ENCODE measurements at places on chromosomes 1 and 21.
A peak's percentile ranks its signal among the peaks of the same experiment; 100 is the strongest.

GRCh38 chr1:170365331-170365730 is 166.6 kb upstream of the GORAB start:
- H3K36me3 ChIP-seq, result no peaks in the 10 kb centered on the region
- no peaks in the 10 kb centered on the region for H3K4me1 ChIP-seq
- no peak overlapping the region for H3K27ac ChIP-seq
- H3K27me3 ChIP-seq, result no peaks in the 10 kb centered on the region
- no peak for DNase-seq

- no peak overlapping the region for H3K4me3 ChIP-seq
- H3K27me3 ChIP-seq, result no peaks in the 10 kb centered on the region
- no peak overlapping the region for H3K27ac ChIP-seq
Observed at GRCh38 chr21:37993071-37993470, 76.8 kb upstream of the KCNJ6 start.

DNA sequence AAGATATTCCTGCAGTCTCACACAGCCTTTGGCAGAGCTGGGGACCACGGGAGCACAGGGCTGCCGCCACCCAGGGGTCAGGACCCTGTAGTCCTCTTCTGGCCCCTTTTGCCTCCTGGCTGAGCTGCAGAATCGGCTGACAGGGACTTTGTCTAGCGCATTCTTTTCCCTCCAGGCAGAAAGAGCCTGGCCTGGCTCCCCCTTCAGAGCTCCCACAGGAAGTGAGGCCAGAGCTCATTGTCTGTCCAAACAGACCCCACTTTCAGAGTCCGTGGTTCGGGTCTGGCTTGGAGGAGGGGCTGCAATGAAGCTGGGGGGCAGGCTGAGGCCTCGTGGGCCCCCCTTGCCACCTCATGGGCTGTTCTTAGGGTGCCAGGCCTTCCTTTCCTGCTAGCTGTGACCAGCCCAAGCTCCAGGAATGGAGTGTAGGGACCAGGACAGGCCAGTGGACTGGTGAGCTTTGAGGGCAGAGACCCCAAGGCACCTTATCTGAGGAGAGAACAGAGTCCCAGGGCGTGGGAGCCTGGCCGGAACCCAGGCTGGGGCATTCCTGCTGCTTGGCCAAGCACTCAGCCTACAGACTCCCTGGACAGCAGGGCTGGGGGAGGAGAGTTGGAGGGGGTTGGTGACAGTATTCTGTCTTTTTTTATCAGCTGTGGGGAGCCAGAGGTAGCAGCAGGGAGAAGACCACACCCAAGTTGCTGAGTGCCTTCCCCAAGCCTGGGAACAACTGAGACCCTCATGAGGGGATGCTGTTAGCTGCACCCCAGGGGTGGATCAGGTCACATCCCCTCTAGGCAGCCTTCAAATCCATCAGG is 4.7 kb downstream of the CELSR2 start:
- H3K27ac ChIP-seq, result peak overlapping the region; percentile 64
- no peaks in the 10 kb centered on the region for H3K36me3 ChIP-seq

GRCh38 chr1:64320470-64320869 is 117.0 kb downstream of the UBE2U start:
- no peak overlapping the region for H3K27ac ChIP-seq
- no peaks in the 10 kb centered on the region for H3K36me3 ChIP-seq
- no peaks in the 10 kb centered on the region for H3K4me1 ChIP-seq
- no peak for DNase-seq

DNA sequence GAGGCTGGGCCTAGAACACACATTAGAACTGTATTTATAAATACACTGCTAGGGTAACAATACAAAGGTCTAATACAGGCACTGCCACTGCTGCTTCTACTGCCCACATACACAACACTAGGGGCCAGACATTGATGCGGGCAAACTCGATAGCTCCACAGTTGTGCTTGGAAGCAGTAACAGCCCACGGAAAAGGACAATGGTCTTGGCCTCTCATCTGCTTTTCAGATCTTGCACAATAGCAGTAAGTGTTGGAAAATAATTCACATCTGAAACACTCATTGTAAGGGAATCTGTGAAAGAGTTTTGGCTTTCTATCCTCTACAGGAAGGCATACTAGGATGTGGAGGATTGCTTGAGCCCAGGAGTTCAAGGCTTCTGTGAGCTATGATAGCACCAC is 6.9 kb upstream of the SPOCD1 start:
- no peak overlapping the region for H3K4me3 ChIP-seq
- no peaks in the 10 kb centered on the region for H3K27me3 ChIP-seq
- DNase-seq, result no peak
- no peaks in the 10 kb centered on the region for H3K4me1 ChIP-seq
- no peak overlapping the region for H3K27ac ChIP-seq
- H3K36me3 ChIP-seq, result no peaks in the 10 kb centered on the region

GRCh38 chr1:31796707-31797106 is 19.1 kb downstream of the SPOCD1 start:
- peaks cover 8% of the 10 kb centered on the region for H3K27me3 ChIP-seq
- H3K27ac ChIP-seq, result no peak overlapping the region
- DNase-seq, result no peak

DNA sequence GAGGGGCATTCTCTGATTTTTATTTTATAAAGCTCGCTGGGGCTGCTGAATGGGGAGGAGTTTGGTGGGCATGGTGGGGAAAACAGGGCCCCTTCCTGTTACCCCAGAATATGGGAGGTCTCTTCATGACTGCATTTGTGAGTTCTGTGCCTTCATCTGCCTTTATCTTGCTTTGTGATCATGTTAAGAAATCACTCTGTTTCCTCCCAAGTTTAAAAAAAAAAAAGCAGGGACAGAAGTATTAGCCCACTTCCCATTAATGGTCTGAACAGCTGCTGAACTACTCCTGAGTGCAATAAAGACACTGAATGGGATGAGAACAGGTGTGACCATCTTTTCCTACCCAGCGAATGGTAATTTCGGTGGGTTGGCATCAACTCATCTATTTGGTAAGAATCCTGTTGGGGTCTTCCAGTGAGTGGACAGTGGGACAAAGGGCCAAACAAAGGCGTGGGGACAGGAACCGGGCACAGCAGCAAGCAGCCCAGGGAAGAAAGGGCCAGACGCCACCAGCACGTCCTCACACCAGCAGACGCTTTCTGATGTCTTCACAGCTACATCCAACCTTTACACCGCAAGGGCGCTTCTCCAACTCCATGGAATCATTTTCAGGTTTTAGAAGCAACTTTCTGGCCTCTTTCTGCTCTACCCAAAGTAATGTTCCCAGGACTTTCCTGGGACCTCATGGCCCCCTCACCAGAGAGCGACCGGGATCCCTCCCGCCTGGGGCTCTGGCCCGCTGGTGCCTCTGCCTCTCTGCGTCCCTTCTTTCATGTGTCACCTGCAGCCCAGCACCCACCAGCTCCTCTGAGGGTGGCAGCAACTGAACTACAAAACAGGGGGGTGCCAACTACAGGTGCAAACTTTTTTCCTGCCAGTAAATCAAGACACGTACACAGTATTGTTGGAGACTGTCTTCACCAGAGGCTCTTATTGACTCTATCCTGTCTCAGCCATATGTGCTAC is 160.2 kb downstream of the ADSS2 start:
- no peak for DNase-seq
- H3K4me1 ChIP-seq, result no peaks in the 10 kb centered on the region
- no peaks in the 10 kb centered on the region for H3K36me3 ChIP-seq
- H3K27me3 ChIP-seq, result no peaks in the 10 kb centered on the region
- H3K4me3 ChIP-seq, result no peak overlapping the region

GRCh38 chr1:47590523-47591225 is 152.8 kb downstream of the FOXD2 start:
- peaks cover 10% of the 10 kb centered on the region for H3K4me1 ChIP-seq
- no peaks in the 10 kb centered on the region for H3K36me3 ChIP-seq
- H3K27me3 ChIP-seq, result peaks cover 18% of the 10 kb centered on the region
- no peak overlapping the region for H3K27ac ChIP-seq

- no peaks in the 10 kb centered on the region for H3K36me3 ChIP-seq
- no peak overlapping the region for H3K27ac ChIP-seq
- no peak for DNase-seq
- no peak overlapping the region for H3K4me3 ChIP-seq
Observed at GRCh38 chr1:40945491-40945973, 34.0 kb upstream of the CTPS1 start.

GRCh38 chr1:86508583-86508969 is 38.3 kb upstream of the CLCA4 start:
- H3K4me1 ChIP-seq, result no peaks in the 10 kb centered on the region
- H3K27me3 ChIP-seq, result no peaks in the 10 kb centered on the region

DNA sequence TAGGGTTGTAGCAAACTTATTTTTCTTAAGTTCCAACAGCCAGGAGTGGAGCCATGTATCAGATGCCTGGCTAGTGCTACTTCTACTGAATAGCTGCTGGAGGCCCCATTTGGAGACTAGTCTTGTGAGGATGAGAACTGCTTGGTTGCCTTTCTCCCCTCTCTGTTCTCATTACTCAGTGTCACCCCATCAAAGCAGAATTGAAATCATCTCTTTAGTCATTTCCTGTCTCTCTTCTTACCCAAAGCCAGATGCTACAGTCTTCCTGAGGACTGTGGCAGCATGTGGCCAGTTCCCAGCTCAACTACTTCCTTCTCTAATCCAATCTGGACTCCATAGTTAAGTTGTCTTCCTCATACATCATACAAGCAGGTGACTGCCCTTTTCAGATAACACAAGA is 197.5 kb downstream of the BRINP2 start:
- no peaks in the 10 kb centered on the region for H3K4me1 ChIP-seq
- no peak overlapping the region for H3K4me3 ChIP-seq
- H3K36me3 ChIP-seq, result no peaks in the 10 kb centered on the region
- no peak for DNase-seq
- H3K27ac ChIP-seq, result no peak overlapping the region
- H3K27me3 ChIP-seq, result no peaks in the 10 kb centered on the region

GRCh38 chr1:40530735-40531380 is 579 bp upstream of the ZNF684 start:
- H3K4me1 ChIP-seq, result peaks cover 11% of the 10 kb centered on the region
- DNase-seq, result no peak
- H3K4me3 ChIP-seq, result peak overlapping the region; percentile 76
- H3K36me3 ChIP-seq, result no peaks in the 10 kb centered on the region
- H3K27me3 ChIP-seq, result peaks cover 5% of the 10 kb centered on the region

DNA sequence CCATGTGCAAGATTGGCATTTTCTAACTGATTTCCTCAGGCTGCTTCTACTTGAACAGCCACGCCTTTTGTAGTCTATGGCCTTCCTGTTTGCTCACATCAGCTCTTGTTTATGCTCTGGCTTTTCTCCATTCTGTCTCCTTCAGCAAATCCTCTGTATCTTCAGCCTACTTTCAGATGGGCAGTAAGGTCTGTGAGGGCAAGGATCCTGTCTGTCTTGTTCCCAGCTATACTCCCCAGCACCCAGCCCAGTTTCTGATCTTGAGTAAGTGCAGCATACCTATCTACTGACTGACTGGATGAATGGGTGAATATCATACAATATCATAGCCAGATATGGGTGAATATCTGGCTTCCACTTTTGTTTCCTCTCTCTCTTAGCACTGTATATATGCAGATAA is 438.1 kb downstream of the LMO4 start:
- no peak for DNase-seq
- H3K4me3 ChIP-seq, result no peak overlapping the region
- no peaks in the 10 kb centered on the region for H3K4me1 ChIP-seq
- H3K36me3 ChIP-seq, result no peaks in the 10 kb centered on the region

DNA sequence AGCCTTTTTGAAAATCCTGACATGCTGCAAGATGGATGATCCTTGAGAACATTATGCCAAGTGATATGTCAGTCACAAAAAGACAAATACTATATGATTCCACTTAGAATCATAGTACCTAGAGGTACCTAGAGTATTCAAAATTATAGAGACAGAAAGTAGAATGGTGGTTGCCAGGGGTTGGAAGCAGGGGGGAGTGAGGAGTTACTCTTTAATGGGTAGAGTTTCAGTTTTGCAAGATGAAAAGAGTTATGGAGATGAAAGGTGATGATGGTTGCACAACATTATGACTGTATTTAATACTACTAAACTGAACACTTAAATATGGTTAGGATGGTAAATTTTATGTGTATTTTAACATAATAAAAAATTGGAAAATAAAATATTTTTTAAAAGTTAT is 37.9 kb upstream of the PODN start:
- DNase-seq, result no peak
- H3K4me3 ChIP-seq, result no peak overlapping the region
- peaks cover 11% of the 10 kb centered on the region for H3K36me3 ChIP-seq
- H3K27ac ChIP-seq, result no peak overlapping the region

- no peak overlapping the region for H3K4me3 ChIP-seq
- H3K36me3 ChIP-seq, result peaks cover 21% of the 10 kb centered on the region
- H3K27ac ChIP-seq, result no peak overlapping the region
- no peak for DNase-seq
Observed at GRCh38 chr1:7987528-7987927, 26.0 kb downstream of the PARK7 start.

- no peaks in the 10 kb centered on the region for H3K4me1 ChIP-seq
- no peaks in the 10 kb centered on the region for H3K36me3 ChIP-seq
- no peak overlapping the region for H3K4me3 ChIP-seq
- DNase-seq, result no peak
- H3K27ac ChIP-seq, result no peak overlapping the region
- no peaks in the 10 kb centered on the region for H3K27me3 ChIP-seq
Observed at GRCh38 chr1:89732643-89733222, 88.1 kb upstream of the LRRC8D start.

- peaks cover 25% of the 10 kb centered on the region for H3K36me3 ChIP-seq
- peaks cover 14% of the 10 kb centered on the region for H3K4me1 ChIP-seq
- no peak for DNase-seq
- H3K4me3 ChIP-seq, result no peak overlapping the region
Observed at GRCh38 chr1:32063261-32063681, 9.5 kb upstream of the TMEM39B start.

- H3K27me3 ChIP-seq, result no peaks in the 10 kb centered on the region
- peaks cover 21% of the 10 kb centered on the region for H3K4me1 ChIP-seq
- H3K4me3 ChIP-seq, result no peak overlapping the region
- H3K36me3 ChIP-seq, result no peaks in the 10 kb centered on the region
Observed at GRCh38 chr1:230005040-230005439, 62.0 kb upstream of the GALNT2 start.

- no peaks in the 10 kb centered on the region for H3K36me3 ChIP-seq
- H3K27ac ChIP-seq, result no peak overlapping the region
- H3K4me1 ChIP-seq, result no peaks in the 10 kb centered on the region
- no peak overlapping the region for H3K4me3 ChIP-seq
- no peak for DNase-seq
Observed at GRCh38 chr1:56097713-56098112, 481.6 kb downstream of the PLPP3 start.

GRCh38 chr1:189859385-189859977 is 618.2 kb downstream of the BRINP3 start:
- no peaks in the 10 kb centered on the region for H3K4me1 ChIP-seq
- no peak for DNase-seq
- no peaks in the 10 kb centered on the region for H3K36me3 ChIP-seq
- no peak overlapping the region for H3K4me3 ChIP-seq

- no peak overlapping the region for H3K4me3 ChIP-seq
- H3K27ac ChIP-seq, result no peak overlapping the region
- H3K27me3 ChIP-seq, result no peaks in the 10 kb centered on the region
Observed at GRCh38 chr1:14539953-14540563, 58.4 kb upstream of the KAZN start.

GRCh38 chr1:66557157-66557556 is 23.2 kb downstream of the SGIP1 start:
- no peaks in the 10 kb centered on the region for H3K4me1 ChIP-seq
- H3K36me3 ChIP-seq, result no peaks in the 10 kb centered on the region
- H3K27ac ChIP-seq, result no peak overlapping the region
- DNase-seq, result no peak

- H3K4me1 ChIP-seq, result no peaks in the 10 kb centered on the region
- no peak overlapping the region for H3K27ac ChIP-seq
- DNase-seq, result no peak
- H3K27me3 ChIP-seq, result no peaks in the 10 kb centered on the region
- no peak overlapping the region for H3K4me3 ChIP-seq
- no peaks in the 10 kb centered on the region for H3K36me3 ChIP-seq
Observed at GRCh38 chr1:6367381-6368012, 26.1 kb downstream of the ACOT7 start.

- peaks cover 46% of the 10 kb centered on the region for H3K4me1 ChIP-seq
- DNase-seq, result no peak
- H3K27me3 ChIP-seq, result no peaks in the 10 kb centered on the region
- H3K4me3 ChIP-seq, result no peak overlapping the region
- peaks cover 11% of the 10 kb centered on the region for H3K36me3 ChIP-seq
Observed at GRCh38 chr1:8361198-8361849, 43.4 kb downstream of the SLC45A1 start.
